ENCODE measurements at places on chromosomes 13 and 19. TPM values are rescaled to one million over a fixed set of nuclear protein-coding genes. Genes with fewer than 3 reads are reported as not detected.
A peak's percentile ranks its signal among the peaks of the same experiment; 100 is the strongest.

DNA sequence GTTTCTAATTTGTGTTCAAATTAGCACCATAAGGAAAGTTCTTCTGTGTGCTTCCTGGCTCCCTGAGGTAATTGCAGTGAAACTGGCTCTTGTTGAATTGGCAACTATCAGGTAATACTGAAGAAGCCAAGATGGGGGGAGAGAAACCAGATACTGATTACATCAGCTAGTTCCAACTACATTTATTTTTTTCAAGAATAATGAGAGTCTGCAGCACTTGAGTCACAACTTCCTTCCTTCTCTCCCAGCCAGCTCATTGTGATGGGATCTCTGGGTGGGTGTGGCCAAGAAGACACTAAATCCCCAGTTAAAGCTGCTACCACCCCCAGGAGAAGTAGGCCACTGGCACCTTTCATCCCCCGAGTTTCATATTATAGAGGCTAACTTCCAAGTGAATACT is 100.7 kb upstream of the RXFP2 start:
- no peak for DNase-seq

DNA sequence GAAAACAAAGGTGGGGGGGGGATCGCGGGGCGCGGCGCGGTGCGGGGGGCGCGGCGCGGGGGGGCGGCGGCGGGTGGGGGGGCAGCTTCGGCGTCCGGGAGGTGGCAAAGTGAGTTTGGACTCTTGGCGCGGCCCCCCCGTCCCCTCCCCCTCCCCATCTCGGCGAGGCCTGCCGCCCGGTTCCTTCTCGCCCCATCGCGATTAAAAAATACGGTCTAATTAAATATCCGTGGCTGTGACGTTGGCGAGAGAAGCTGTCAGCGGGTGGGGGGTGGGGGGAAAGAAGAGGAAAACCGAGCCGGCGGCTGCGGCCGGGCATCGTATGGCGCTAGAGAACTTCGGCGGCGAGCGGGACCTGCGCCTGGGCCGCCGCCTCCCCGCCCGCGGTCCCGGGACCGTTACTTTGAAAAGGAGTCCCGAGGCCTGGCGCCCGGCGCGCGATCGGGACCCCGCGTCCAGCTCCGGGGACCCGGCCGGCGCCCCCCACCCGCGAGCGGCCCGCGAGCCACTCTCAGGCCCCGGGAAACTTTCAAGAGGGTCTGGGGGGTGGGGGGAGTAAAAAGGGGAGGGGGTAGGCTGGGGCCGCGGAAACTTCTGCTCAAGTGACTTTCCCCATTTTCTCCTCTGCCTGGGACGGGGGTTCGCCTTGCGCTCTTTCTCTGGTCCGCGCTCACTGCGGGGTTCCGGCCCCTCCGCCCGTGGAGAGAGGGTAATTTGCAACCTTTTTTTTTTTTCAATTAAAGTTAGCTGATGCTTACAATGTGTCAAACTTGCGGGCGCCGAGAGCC is 146.3 kb upstream of the ZNF536 start:
- DNase-seq: peak; percentile 33

DNA sequence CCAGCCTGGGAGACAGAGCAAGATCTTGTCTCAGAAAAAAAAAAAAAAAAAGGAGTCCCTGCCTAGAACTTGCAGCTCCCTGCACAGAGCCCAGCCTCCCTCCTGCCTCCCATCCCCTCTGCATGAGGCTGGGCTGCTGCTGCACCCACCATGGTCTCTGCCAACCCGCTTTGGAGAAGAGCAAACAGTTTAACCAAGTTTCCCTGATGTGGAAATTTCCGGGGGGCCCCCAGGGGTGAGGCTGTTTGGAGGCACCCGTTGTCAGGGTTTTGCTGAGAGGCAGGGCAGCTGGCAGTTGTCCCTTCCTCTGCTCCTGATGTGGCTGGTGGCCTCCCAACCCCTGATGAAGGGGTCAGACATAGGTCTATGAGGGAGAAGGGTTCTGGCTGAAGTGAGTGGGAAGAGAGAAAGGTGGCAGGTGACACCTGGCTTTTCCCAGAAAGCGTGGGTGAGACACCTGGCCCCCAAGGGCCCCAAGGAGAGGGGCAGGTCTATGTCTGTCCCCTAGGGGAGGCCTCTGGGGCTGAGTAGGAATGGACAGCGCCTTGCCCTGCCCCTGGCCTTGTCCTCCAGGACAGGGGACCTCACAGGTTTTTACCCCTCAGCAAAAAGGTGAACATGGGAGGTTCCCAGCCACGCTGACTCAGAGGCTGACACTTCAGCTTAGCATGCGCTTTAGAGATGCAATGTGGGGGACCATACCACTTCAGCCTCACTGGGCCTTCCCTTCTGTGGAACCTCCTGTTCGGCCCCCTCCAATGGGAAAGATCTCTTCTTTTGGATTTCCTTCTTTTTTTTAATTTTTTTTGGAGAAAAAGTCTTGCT is 5.5 kb downstream of the LRP3 start:
- no peak for DNase-seq

GRCh38 chr13:109785892-109786450 is 412 bp downstream of the IRS2 start:
- peak; percentile 71 for DNase-seq

GRCh38 chr19:40422748-40423566 is 2.8 kb downstream of the SERTAD1 start:
- no peak for DNase-seq

- DNase-seq: no peak
Observed at GRCh38 chr13:97004886-97005285, 10.6 kb upstream of the OXGR1 start.

The ANKRD24 gene
- 3.4 TPM for total RNA-seq

GRCh38 chr19:55495646-55496349 is 7.6 kb downstream of the SSC5D start:
- no peak for DNase-seq

DNA sequence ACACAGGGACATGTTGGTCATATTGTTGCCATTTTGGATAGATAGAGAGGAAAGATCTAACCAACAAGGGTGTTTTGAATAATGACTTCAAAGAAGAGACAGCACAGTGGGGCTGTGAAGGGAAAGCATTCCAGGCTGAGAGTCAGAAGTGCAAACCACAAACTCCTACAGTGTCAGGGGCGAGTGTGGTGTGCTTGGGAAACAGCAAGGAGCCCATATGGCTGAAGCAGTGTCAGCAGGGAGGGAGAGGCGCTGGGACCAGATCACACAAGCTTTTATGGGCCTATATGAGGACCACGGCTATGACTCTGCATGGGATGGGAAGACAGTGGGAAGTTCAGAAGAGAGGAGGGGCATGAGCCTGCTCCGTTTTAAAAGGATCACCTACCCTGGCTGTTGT is 166.4 kb downstream of the MYO16 start:
- no peak for DNase-seq

The ZNF491 gene
- total RNA-seq: 4.8 TPM

The PLIN4 gene
- total RNA-seq: 0.60 TPM

DNA sequence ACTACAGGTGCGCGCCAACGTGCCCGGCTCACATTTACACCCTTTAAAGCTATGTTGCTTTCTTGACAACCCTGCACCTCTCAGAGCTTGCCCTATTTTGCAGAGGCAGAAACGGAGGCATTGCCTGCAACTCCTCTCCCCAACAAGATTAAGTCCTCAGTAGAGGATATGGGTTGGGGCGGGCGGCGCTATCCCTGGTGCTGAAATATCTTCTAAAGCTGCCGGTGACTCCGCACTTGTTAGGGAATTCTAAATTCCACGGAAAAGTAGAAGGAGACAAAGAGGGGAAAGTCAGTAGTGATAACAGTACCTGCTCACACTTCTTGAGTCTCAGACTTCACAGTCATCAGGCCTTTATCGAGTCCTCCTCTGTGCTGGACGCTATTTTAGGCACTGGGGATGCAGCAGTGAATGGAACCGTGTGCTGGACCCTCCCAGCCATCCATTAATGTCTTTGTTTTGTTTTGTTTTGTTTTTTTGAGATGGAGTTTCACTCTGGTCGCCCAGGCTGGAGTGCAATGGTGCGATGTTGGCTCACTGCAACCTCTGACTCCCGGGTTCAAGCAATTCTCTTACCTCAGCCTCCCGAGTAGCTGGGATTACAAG is 18.0 kb downstream of the SLC5A5 start:
- DNase-seq: peak; percentile 79

- DNase-seq: no peak
Observed at GRCh38 chr13:44132710-44133109, 240.9 kb upstream of the SERP2 start.

The SPHK2 gene
- total RNA-seq: 45.2 TPM

- DNase-seq: no peak
Observed at GRCh38 chr13:111486801-111487200, 166.4 kb downstream of the TEX29 start.

The B3GNT8 gene
- 9.2 TPM for total RNA-seq

GRCh38 chr19:45935267-45935666 is 20.7 kb upstream of the NANOS2 start:
- no peak for DNase-seq

DNA sequence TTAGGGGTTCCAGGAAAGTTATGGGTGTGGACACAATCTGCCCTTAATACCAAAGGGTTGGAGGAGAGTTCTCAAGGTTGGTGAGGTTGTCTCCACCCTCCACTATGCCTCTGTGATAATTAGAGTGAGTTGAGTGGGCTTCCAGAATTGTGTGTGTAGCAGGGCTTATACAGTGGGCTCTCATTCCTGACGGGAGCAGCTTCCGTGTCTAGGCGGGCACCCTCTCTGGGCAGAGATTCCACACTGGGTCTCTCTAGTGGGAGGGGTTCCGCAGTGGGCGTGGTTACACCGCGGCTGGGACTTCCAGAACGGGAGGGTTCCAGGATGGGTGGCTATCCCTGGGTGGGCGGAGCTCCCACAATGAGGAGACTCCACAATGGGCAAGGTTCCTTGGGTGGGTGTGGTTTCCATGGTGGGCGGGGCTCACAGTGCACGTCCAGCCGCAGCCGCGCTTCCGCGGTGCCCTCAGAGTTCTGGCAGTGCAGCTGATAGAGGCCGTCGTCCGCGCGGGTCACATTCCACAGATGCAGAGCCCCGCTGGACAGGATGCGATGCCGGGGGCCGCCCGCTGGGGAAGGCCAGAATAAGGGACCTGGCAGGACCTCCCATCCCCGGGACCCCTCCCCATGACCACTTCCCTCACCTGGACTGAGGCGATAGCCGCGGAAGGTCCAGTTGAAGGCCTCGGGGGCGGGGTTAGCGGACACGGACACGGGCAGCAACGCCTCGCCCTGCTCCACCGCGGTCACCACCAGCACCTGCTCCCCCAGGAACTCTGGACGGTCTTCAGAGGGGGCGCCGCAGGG is 8.4 kb downstream of the NPHS1 start:
- peak; percentile 37 for DNase-seq

The KANK2 gene
- 60.3 TPM for total RNA-seq

The CYP4F2 gene
- not detected for total RNA-seq

The TSSK6 gene
- 0.87 TPM for total RNA-seq

The C19orf67 gene
- total RNA-seq: not detected

GRCh38 chr13:99307648-99308339 is 595 bp upstream of the GPR183 start:
- DNase-seq: peak; percentile 63

The TMIGD2 gene
- not detected for total RNA-seq

The C19orf73 gene
- not detected for total RNA-seq

The SLC8A2 gene
- total RNA-seq: 1.1 TPM

The SELENOV gene
- total RNA-seq: 0.50 TPM

The AKAP8L gene
- 88.7 TPM for total RNA-seq

DNA sequence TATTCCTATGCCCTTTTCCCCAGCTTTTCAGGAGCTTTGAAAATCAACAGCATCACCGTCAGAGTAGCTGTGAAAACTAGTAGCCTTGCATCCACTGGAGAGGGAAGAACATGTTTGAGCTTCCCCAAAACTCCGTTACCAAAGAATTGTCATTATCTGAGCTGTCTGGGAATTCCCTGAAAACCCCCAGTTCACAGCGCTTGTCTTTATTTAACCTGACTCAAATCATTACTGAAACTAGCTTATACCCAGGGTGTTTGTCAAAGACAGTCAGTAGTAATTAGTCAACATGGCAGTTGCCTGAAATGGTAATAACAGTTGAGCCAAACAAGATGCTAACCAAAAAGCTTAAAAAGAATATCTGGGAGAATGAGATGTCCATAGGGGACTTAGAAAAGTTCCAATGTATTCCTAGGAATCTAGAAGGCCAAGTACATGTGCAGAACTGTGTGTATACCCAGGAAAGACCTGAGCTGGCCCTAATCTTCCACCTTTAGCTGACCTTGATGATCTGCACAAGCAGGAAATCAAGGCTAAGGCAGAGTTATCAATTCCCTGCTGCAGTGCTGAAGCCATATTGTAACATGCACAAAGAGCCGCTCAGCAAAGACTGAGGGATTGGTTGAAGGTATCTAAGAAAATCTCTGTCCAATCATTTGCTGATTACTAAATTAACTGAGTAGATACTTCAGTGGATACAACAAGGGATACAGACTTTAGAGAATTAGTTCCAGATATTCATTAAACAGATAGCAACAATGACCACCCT is 130.8 kb downstream of the KL start:
- no peak for DNase-seq

The CEACAM4 gene
- total RNA-seq: not detected

DNA sequence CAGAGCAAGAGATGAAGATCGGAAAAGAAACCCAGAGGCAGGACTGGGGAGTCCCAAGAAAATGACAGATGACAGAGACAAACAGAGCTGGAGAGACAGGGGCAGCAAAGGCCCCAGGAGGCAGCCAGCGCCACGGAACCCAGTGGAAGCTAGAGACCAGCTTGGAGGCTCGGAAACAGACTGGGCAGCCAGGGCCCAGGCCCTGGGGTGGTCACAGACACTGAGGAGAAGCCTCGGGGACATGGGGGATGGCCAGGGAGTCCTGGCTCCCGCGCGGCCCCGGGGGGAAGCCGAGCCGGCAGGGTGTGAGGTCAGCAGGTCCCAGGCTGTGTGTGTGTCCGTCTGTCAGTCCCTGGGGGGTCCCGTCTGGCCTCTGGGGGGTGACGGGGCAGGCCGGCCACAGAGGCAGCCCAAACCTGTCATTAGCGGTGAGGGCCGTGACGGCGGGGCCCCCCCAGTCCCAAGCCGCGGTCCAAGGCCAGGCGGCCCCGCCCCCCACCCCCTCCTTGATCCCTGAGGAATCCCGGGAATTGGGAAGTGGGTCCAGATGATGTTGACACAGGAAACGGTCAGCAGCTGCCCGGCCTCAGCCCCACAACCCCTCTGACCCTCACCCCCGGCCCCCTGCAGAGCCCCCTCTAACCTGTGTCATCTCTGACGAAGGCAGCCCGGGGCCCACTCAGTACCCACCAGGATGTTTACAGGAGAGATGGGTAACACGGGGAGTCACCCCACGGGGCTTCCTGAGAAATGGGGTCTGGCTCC is 2.5 kb upstream of the TMEM190 start:
- no peak for DNase-seq

DNA sequence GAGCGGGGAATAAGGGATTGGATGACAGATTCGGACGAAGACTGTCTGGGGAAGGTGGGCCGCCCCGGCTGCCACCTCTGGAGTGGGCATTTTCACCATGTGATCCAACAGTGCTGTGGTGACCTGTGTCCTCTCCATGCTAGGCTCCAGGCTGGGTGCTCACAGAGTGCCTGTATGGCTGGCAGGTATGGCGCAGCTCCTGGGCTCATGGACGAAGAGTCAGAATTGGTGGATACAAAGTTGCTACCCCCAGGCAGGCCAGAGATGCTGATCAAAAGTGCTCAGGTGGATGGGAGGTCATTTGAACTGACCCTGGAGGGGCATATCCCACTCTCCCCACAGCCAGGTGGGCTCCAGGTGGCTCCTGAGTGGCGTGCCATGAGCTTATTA is 111.3 kb upstream of the UQCRFS1 start:
- no peak for DNase-seq
